ENCODE measurements at places on chromosomes 4 and X.

GRCh38 chrX:37349221-37350033, at the start of gene PRRG1:
TSS of gene PRRG1 (plus strand) at chrX:37349364. CDS start at chrX:37406250, 56,886 bp downstream.
- DNase-seq = peak; percentile 66

- DNase-seq = no peak
Measured at GRCh38 chr4:17296921-17297890, 214.7 kb downstream of the QDPR start.

GRCh38 chrX:70434914-70435586, 9.6 kb upstream of the DLG3 start:
- no peak for DNase-seq

DNA sequence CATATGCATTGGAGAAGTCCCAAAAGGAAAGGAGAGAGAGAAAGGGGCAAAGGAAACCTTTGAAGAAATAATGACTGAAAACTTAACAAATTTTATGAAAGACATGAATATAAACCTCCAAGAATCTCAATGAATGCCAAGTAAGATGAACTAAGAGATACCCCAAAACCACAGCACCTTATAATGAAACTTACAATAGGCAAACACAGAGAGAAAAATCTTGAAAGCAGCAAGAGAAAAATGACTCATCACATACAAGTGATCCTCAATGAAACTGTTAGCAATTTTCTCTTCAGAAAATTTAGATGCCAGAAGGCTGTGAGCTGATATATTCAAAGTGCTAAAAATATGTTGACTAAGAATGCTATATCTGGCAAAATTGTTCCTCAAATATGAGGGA, 10.1 kb downstream of the SMIM10L2A start:
- no peak for DNase-seq

DNA sequence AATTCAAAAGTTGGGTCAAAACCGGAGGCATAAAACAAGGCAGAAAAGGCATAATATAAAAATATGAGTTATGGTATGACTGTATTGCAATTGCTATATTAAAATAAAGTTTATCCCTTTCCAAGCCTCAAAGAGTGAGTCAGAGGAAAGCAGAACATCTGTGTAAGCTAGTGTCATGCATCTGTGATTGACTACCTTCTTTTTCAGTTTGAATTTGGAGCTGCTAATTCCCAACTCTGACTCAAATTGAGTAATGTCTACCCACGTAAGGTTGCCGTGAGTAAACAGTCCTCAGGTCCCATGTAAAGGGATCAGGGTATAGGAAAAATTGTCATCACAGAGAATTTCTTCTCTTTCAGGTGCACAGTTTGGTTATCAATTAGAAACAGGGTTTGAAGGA, 6.5 kb upstream of the SLITRK4 start:
- no peak for DNase-seq

- no peak for DNase-seq
Measured at GRCh38 chr4:7254736-7255487, 62.6 kb downstream of the SORCS2 start.

DNA sequence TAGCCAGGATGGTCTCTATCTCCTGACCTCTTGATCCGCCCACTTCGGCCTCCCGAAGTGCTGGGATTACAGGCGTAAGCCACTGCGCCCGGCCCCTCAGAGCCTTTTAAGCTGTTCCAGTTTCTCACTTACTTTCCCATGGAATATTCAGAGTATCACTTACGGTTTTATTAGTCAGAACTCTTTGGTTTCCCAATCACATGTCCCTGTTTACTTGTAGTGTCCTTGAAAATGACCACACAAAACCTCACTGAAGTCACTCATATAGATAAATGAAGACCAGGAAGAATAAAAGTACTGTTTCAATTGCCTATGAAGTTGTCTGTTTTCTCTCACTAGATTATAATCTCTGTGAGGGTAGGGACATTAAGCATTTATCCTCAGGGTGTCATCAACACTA, 217.2 kb upstream of the HCCS start:
- DNase-seq = no peak

DNA sequence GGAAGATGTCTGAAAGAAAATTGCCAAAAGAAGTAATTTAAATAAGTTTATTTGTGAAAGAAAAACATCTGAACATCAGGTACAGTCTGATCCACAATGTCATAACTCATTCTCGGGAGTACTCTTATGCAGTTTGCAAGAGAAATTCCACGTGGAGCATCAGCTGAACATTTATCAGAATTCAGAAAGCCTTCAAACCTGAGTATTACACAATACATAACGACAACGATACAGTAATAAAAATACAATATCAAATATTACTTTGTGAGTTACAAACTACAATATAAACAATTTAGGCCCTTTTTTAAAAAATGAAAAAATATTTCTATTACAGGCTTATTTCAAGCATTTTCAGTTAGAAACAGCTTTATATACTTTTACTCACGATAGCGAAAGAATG, 116.4 kb downstream of the RAB28 start:
- no peak for DNase-seq

DNA sequence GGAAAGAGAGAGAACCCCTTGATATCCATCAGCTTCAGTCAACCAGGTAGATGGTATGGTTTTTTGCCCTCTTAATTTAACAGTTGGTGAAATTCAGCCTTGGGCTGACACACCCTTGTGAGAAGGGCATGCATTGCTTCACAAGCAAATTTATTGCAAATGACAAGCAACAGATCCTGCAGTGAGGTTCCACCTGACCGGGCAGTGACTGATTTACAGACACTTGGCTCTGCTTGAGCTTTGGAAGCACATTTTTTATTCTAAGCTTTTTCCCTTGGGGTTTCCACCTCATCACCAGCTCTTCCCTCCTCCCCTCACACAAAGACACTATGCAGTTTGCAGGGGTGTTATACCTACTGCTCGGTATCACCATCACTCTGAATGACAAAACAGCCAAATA, 28.3 kb upstream of the SERTM2 start:
- no peak for DNase-seq

- no peak for DNase-seq
Measured at GRCh38 chr4:77204621-77205020, 47.6 kb downstream of the CCNG2 start.

GRCh38 chrX:8971116-8971515, 62.8 kb downstream of the FAM9B start:
- DNase-seq = no peak

- DNase-seq = no peak
Measured at GRCh38 chr4:107153956-107154355, 117.8 kb upstream of the DKK2 start.

DNA sequence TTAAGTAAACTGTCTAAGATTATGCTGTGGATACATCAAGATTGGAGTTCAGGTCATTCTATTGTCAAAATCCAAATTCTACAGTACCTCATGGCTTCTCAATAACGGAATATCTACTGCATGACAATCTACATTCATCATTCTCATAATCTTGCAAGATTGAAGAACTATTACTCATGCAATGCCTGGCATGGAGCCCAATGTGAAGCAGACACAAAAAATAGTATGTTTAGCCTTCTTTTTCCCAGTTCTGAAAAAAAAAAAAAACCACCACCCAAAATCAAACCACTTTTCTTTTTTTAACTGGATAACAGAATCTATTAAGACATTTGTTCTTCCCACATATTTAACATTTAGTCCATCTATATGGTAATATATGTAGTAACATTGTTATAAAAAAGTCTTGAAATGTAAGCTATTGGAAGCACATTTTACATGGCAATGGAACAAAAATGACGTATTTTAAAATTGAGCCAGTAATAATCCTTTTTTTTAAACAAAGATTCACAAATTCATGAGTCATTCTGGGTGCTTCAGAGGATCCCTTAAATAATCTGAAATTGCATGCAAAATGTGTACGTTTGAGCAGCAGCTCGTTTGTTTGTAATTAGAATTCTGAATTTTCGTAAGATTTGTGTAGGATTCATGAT, 232.2 kb upstream of the FMR1 start:
- DNase-seq = no peak

- no peak for DNase-seq
Measured at GRCh38 chr4:13888112-13888511, 260.6 kb upstream of the BOD1L1 start.

- no peak for DNase-seq
Measured at GRCh38 chr4:12084690-12085089, 656.0 kb upstream of the HS3ST1 start.

- no peak for DNase-seq
Measured at GRCh38 chrX:17882680-17883079, 21.6 kb upstream of the RAI2 start.

DNA sequence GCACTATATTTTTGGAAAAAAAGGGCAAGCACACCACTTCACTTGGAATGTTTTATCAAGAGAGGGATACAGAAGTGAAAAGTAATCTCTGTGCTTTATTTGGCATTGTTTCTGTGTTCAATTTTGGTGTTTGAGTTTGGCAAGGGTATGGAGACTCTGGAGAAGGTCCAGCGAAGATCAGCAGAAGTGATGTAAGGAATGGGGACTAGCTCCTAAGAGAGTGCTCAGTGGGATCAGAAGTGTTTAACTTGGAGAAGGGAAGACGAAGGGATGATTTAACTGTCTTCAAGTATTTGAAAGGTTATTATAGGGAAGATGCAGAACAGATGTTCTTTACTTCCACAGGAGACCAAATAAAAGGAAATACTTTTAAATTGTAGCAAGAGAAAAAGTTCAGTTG, 74.3 kb downstream of the CFAP299 start:
- DNase-seq = no peak

DNA sequence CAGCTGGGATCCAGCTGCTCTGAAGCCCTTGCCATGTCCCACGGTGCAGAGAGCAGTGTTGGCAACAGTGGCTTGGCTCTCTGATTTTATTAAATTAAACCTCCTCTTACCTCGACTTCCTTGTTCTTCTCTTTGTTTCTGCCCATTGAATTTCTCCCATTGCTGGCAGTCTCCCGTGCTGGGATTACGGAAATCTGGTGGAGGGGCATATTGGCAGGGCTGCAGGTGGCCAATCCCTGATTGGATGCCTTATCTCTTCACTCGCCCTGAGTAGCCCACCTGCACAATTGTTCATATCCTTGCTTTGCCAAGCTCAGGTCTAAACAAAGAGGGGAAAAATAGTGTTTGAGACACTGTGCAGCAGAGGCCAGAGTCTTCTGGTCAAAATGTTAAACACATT, 493.9 kb downstream of the TMA16 start:
- no peak for DNase-seq

GRCh38 chr4:17155486-17155885, 257.0 kb upstream of the LDB2 start:
- DNase-seq = no peak

DNA sequence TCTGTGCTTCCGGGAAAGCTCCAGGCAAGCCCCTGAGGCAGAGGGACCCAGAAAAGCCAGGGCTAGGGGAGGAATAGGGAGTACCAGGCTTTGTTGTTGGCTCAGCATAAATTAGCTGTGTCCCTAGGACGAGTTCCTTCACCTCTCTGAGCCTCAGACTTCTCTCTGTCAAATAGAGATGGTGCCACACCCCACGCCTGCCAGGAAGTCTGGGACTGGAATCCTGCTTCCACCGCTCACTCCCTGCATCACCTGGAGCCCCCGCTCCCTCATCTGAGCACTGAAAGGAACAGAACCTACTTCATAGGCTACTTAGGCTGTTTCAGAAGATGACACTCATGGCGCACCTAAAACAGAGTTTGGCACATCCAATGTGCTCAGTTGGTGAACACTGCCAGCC, 8.1 kb upstream of the JAKMIP1 start:
- DNase-seq = no peak

GRCh38 chr4:43837171-43837570, 611.4 kb downstream of the KCTD8 start:
- no peak for DNase-seq

GRCh38 chr4:74262522-74262921, 45.7 kb upstream of the EPGN start:
- no peak for DNase-seq

- DNase-seq = no peak
Measured at GRCh38 chr4:119299260-119299671, 22.7 kb downstream of the FABP2 start.

GRCh38 chr4:149699642-149700041, 116.0 kb downstream of the IQCM start:
- DNase-seq = no peak

- DNase-seq = no peak
Measured at GRCh38 chr4:48954314-48954713, 31.8 kb upstream of the CWH43 start.

GRCh38 chr4:6325788-6326290, 56.2 kb downstream of the WFS1 start:
- DNase-seq = no peak

GRCh38 chr4:187065806-187066205, 342.1 kb upstream of the FAT1 start:
- no peak for DNase-seq

DNA sequence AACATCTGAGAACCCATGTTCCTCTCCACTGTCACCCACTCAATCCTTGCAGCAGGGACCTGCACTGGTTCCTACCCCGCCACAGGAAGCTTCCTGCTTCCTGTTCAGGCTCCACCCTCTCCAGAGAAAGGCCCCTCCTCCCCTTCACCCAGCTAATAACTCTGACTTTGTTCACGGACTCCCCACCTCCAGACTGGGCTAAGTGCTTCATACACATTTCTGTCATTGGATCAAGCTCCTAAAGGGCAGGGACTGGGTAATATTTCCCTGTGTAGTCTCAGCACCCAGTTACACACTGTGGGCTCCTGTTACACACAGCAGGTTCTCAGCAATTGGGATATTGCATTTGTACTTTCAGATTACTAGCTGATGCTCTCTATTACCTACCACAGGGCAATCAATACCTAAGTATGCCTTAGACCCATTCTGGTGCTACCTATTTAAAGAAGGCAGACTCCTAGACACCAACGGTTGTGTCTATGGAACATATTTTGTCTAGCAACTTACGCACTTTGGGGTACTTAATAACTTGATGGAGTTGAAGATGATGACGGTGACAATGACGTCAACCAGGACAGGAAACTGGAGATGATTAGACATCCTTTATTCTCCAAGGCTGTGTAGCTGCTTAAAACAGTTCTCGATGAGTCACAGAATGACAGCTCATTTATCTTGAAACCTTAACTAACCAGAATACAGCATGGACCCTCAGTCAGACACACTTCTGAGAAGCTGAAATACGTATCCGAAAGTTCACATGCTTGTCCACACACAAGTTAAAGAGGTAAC, 58.1 kb downstream of the MAML3 start:
- peak; percentile 6 for DNase-seq

GRCh38 chr4:53234669-53235068, 131.2 kb downstream of the SCFD2 start:
- no peak for DNase-seq

DNA sequence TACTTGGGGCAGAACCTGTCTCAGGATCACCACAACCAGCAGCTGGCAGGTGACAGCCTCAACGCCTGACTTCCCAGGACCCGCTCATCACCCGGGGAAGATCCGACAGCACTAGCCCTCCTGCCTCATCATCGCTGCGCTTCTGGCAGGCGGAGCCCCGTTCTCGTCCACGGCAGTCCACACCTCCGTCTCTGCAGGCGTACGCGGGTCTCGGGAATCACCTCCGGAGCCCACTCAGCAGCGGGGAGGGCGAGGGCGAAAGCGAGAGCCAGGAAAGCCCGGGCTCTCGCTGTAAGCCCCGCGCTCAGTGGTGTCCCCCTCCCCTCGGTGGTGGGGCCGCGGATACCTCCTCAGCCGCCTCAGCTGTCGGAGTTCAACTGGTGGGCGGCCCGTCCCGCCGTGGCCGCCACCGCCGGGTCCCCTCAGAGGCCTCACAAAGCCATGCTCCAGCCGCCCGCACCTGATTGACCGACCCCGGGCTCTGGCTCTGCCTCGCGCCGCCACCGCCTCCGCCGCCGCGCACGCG, 518 bp upstream of the CNKSR2 start:
- DNase-seq = no peak
